Psoas muscle (tissue), 8 donors: ENCODE measurements at places on chromosomes 12 and 14. TPM values are rescaled to one million over a fixed set of nuclear protein-coding genes. Genes with fewer than 3 reads are reported as not detected.

- DNase-seq, result no peak
These were observed 4.1 kb downstream of the PLXNC1 start for GRCh38 chr12:94152292-94153078.

DNA sequence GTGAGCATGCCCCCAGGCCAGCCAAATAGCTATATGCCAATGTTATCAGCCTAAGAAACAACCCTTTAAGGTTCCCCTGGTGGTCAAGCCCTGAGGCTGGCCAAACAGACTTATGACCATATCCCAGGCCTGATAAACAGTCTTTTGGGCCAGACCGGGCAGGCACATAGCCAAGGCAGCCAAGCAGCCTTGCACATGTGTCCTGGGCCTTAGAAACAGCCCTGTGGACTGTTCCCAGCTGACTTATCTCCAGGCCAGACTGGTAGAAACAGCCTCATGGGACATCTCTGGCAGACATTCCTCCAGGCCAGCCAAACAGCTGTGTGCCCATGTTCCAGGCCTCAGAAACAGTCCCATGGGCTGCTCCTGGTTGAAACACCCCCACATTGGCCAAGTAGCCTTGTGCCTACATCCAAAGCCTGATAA, 295.0 kb upstream of the MGAT4C start:
- DNase-seq, result peak; percentile 31

- DNase-seq, result no peak
These were observed 24.9 kb downstream of the CCDC88C start for GRCh38 chr14:91392623-91393303.

DNA sequence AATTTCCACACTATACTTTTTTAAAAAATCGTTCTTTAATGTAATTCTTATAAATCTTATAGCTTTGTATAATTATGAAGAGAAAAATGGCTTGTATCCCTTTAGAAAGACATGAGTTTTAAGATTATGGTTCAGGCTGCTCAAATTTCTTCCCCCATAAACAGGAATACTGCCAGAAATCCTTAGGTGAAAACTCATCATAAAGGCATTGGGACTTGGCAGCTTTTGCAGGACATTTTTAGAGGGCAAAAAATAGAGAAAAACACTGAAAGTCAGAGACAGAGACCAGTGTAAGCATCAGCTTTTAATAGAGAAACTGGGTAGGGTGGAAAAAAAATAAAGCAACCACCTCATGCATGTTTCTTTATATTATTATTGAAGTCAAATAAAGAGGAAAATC, 29.1 kb downstream of the LRRK2 start:
- DNase-seq, result no peak

DYRK4 gene
- 23.6 TPM for total RNA-seq
